Heart left ventricle (tissue), 16 donors: ENCODE measurements at places on chromosomes 5 and 9. TPM values are rescaled to one million over a fixed set of nuclear protein-coding genes. Genes with fewer than 3 reads are reported as not detected.

DNA sequence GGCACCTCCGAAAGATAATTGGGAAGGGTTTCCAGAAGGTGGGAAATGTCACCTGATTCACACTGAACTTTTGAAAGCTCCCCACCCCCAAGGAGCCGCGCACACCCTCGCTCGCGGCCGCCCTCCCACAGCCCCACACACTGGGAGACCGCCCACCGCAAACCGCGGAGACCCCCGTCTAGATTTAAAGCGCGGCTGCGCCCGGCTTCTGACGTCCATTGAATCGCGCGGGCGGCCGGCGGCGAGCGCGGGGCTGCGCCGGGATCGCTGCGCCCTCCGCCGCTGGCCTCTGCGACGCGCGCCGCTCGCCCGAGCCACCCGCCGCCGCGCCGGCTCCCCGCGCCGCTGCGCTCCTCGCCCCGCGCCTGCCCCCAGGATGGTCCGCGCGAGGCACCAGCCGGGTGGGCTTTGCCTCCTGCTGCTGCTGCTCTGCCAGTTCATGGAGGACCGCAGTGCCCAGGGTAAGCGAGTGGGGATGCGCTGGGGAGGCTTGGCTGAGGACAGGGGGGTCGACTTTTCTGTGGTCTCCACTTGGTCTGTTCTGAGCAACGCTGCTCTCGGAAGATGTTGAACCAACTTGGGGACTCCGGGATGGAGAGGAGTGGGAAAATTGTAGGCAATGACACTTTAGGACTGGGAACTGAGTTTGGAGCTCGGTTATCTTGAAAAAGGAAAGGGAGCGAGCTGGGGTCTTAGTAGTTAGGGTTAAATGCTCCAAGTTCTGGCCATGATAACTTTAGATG is at the start of gene FST:
FST (plus strand) TSS at position 214 of the 743 bp plus-strand sequence; CDS start at position 377, 163 bp downstream.
- DNase-seq, result no peak

DNA sequence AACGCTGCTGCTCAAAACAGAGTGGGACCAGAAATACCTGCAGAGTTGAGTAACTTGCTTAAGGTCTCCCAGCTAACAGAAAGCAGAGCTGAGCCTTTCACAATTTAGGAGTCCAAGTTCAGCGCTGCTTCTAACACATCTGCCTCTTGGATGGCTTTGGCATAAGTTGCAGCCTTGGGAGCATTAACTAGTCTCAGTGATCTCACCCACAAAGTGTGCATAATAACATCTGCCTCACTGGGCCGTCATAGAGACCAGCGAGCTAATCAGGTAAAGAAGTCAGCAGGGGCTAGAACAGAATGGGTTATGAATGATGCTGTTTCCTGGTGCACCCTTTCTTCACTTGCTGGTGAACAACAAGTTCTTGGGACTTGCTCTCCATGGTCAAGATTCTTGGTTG is 36.5 kb downstream of the WWC1 start:
- no peak for DNase-seq

The PRDM9 gene
- not detected for polyA plus RNA-seq

The HINT2 gene
- polyA plus RNA-seq, result 139 TPM

- no peak for DNase-seq
These were observed 14.9 kb upstream of the CARD19 start for GRCh38 chr9:93081081-93081529.

DNA sequence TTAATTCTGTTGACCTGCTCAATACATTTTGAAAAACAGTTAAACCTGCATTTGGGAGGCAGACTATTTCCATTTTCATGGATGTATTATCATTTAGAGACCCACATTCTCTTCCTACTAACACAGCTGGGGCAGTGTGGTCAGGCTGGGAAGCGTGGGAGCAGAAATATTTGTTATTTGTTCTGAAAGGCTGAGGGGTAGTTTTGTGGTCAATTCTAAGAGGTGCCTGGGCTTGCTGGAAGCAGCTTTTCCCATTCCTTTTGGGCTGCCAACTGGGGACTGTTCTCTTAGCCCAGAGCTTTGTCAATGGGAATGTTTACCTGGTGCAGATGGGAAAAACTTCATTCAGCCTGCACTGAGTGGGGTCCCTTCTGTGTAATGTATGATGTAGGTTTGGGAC is 171.4 kb upstream of the DAP start:
- no peak for DNase-seq

The ENDOG gene
- polyA plus RNA-seq, result 105 TPM
